ENCODE measurements at places on chromosomes 3 and 15.

DNA sequence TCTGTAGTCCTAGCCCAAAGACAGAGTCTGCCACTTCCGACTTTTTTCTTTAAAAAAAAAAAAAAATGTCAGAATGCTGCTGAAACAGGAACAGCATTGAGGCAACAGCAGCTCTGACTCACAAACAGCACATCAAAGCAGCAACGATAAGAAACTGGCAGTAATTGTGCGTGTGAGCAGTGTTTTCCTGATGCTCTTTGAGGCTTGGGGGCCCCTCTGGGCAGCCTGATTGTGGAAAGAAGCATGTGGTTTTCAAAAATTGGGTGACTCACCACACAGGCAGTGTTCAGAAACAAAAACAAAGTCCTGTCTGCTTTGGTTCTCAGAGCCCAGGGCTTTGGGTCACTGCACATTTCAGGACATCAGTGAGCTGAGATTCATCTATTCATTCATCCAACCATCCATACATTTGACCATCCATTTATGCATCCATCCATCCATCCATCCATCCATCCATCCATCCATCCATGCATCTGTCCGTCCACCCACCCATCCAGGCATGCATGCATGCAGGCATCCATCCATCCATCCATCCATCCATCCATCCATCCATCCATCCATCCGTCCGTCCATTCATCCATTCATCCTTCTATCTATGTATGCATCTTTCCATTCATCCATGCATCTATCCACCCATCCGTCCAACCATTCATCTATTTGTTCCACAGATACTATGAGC is 308.4 kb downstream of the RPLP1 start:
- DNase-seq = peak; percentile 93

DNA sequence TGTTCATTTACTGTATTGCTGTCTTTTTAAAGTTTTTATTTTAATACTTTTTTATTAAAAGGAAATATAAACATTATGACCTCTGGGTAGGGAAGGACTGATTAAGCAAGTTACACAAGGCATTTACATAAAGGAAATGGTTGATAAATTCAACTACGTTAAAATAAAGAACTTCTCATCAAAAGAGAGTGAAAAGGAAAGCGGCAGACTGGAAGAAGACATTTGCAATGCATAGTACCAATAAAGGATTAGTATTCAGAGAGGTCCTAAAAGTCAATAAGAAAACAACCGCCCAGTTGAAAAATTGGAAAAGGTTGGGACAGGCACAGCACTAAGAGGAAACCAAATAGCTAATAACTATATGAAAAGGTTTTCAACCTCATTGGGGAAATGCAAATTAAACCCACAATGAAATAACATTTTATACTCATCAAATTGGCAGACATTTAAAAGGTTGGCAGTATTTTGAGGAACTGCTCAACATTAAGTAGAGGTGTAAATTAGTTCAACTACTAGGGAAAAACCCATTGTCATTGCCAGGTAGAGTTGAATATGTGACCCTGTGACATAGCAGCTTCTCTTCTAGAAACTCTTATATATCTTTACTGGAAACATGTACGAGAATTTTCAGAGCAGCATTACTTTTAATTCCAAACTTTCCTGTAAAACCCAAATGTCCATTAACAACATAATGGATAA is 9.5 kb downstream of the PDE8A start:
- no peak for DNase-seq

DNA sequence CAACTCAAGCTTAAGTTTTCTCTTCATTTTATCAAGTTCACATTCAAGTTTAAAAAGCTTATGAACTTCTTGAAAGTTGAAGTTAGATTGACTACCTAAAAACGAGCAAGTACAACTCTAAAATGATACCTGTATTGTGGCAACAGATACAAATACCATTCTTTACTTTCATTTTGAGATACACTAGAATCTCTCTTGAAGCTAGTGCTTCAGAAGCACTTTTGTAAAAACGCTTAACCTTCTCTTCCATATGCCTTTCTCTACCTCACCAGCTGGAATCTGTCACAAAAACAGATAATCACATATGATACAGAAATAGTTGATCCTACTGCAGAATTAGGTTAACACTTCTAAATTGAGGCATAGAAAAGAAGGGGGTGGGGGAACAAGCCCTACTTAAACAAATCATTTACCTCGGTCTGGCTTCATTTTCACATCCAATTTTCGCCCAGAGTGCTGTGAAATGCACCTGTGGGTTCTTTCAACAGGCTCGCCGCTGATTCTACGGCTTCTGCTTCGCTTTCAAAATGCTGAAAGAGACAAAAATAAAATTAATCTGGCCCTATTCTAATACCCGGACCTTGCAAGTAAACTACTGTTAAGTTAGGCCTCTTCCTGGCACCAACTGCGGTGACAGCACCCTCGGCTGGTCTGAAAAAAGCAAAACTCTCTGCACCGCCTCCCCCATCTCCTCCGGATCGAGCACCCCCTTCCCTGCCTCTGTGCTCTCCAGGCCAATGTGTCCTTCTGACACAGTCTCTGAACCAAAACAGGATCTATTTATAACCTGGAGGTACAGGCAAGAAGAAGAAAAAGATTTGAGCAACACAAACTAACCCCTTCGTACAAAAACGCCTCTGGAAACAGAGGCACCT is 1.4 kb downstream of the ATOSA start:
- DNase-seq = peak; percentile 69

GRCh38 chr15:52225230-52225629 is 34.0 kb upstream of the GNB5 start:
- DNase-seq = no peak

- no peak for DNase-seq
These were observed 243.2 kb downstream of the MBNL1 start for GRCh38 chr3:152511904-152512303.

- no peak for DNase-seq
These were observed 2.6 kb upstream of the CIB2 start for GRCh38 chr15:78133801-78134200.

GRCh38 chr3:10011631-10012030 is 14.6 kb upstream of the FANCD2 start:
- no peak for DNase-seq

All from right lung (tissue), 10 donors.